Stimulated activated CD8-positive, alpha-beta memory T cell treated with anti-CD3 and anti-CD28 coated beads, Interleukin-4, amount 100 ng/mL, for 1 hour (primary cell): ENCODE measurements at places on chromosomes 2 and 18.

GRCh38 chr2:12694990-12695774 is 21.6 kb upstream of the TRIB2 start:
- no peak for DNase-seq

GRCh38 chr18:68427951-68428401 is 286.9 kb downstream of the TMX3 start:
- no peak for DNase-seq

- no peak for DNase-seq
Observed at GRCh38 chr2:229154381-229154780, 116.7 kb downstream of the PID1 start.

- no peak for DNase-seq
Observed at GRCh38 chr2:11467129-11467649, 1.2 kb upstream of the E2F6 start.

- no peak for DNase-seq
Observed at GRCh38 chr2:117774716-117775115, 39.8 kb upstream of the DDX18 start.

DNA sequence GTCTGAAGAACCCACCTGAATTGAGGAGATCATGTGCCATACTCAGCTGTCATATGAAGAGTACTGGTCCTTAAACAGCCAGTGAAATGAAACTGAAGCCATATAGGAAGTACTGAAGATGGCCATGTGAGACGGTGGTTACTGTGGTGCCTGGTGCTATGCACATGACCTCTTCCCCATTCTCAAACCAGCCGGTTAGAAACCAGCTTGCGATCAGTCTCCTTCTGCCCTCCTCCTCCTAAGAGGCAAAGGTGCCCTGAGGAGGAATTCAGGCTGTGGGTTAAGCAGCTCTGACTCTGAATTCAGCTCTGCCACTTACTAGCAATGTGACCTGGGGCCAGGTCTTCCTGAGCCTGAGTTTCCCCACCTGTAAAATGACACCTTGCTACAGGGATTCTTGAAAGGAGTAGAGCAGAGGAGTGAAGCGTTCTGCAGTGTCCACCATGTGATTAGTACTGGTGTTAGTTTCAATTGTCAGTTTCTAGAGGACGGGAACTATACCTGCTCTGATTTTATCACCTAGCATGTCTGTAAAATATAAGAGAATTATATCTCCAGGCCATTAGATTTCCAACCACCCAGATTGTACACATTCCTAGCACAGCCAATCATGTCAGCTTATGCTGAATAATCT is 5.1 kb downstream of the FECH start:
- no peak for DNase-seq

DNA sequence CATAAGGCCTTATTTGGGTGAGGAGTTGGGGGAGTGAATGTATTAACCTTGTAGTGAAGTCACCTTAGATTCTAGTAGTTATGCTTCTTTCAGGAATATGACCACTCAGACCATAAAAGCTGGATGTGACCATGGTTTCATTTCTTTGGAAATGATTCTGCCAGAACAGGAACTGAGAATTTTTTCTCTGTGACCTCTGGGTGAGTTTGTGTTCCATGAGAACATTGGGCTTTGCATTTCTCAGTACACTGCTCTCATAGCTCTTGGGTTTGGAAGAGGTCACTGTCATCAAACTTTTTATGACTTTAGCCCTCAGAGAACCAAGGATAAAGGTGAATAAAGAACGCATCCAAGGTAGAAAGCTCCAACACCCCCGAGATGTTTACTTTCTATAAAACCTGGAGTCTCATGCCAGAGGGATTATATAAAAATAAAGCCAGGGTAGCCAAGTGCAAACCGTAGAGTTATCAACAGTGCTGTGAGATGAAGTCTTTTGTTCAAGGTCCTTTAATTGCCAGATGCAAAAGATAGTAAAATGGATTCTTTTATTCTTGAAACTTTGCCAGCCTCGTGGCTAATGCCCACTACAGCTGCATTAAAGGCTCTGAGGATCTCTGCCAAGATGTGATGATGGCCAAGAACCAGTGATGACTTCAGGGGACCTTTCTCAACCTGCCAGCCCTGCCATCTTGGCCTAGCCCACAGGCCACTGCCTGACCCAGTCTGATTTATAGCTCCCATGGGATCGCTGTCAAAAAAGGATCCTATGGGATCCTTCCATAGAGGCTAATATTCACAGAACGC is 27.8 kb upstream of the MAT2A start:
- DNase-seq: no peak

- DNase-seq: no peak
Observed at GRCh38 chr2:176637486-176638166, 368.4 kb downstream of the MTX2 start.

DNA sequence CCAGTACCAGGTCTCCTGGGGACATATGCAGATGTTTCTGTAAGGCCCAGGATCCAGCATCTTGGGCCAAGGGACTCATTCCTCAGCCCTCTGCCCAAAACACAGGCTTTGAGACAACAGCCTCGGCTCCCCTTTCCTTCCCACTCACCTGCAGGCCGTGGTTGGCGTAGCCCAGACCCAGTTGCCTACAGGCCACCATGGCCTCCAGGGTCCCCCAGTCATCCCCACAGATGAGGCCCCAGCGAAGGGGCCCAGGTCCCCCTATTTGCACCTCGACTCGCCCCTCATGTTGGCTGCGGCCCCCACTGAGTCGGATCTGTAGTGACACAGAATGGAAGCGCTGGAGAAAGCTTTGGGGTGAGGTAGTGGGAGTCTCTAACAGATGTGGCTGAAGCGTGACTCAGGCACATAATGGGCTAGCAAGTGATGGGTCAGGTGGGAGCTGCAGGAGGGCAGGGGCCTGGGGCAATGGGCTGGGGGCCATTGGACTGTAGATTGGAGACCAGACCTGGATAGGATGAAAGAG is 5.8 kb downstream of the HTRA2 start:
- DNase-seq: no peak

DNA sequence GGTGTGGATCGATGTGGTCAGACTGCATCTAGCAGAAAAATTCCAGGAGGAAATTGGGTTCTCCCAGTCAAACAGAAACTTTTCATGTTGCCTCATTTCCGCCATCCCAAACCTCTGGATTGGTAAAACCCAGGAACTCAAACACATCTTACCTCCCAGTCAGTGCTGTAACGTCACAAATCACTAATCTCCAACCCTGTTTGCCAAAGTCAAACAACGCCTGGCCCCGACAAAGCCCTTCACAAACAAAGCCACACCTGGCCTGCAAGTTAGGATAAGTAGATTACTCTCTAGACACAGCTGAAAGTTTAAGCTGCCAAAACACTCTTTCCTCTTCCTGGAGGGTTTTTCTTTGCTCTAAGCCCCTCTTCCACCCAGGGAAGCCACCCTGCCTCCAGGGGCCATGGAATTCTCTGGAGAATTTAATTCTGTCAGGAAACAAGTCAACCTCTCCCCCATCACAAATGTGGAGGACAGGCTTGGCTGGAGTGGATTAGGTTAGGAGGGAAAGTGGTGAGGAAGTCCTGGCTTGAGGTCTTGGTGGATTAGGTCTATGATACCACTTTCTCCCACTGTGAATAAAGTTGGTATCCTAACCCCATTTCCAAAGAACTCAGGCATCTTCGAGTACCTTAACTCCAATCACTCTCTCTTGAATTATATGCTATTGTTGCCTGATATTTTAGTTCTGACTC is 86.7 kb downstream of the LYPD6B start:
- no peak for DNase-seq

DNA sequence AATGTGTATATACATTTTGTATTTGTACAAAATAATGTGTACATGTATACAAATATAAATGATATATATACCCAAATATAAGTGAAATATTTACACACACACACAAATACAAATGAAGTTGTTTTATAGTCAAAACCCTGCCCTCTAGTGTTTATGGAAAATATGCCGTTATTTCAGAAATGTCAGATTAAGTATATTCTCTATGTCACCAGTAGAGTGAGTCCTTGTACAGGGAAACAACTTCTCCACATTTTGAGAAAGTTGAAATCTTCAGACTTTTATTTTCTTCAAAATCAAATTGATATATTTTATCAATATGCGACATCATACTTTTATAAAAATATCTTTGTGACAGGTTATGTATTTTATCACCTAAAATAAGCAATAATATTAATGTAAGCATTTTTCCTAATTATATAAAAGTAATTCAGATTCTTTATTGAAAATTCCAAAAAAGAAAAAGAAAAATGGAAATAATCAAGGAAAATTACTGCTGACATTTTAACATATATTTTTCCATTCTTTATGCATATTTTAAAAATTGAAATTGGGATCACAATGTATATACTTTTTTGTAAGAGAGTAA is 22.4 kb downstream of the ARL6IP6 start:
- DNase-seq: no peak
